ENCODE measurements at places on chromosomes 12 and 14.

- DNase-seq = no peak
Measured at GRCh38 chr14:49774106-49774505, 6.2 kb downstream of the KLHDC2 start.

DNA sequence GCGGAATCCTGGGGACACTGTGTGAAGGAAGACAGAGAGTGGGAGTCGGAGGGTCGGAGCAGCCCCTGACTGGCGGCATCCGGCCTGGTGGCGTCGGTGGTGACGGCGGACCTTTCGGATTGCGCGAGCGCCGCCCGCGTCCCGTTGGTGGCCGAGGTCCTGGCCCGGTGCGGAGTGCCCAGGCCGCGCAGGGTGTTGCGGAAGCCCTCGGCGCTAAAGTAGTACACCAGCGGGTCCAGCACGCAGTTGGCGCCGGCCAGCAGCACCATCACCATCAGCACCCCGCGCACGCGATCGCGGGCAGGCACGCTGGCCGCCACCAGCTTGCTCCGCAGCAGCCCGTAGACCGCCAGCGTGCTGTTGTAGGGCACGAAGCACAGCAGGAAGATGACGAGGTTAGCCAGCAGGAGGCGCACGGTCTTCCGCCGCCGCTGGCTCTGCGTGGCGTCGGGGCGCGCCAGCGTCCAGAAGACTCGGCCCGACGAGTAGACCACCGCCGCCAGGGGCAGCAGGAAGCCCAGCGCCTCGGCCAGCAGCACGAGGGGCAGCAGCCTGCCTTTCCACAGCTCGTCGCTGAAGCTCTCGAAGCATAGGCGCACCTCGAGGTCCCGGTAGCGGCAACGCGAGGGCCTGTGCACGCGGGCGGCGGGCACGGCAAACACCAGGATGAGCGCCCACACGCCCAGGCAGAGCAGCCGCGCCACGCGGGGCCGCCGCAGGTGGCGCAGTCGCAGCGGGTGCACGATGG, 13.1 kb upstream of the CHD4 start:
- peak; percentile 69 for DNase-seq

DNA sequence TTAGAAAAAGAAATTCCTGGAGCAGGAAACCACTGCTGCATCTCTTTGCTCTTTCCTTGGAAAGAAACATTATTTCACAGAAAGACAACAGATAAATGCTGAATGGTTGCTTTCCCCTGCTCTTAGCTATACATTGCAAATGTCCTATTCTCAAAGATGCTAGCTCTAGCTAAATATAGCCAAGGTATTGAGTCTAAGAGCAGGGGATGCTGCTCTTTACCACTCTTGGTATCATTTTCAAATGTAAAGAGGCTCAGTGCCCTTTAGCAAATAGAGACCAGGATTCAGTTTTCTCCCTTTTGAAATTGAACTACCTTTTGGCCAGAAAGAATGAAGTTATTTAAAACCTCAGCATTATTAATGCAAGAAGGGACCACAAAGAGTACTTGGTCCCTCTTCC, 104.0 kb upstream of the FUT8 start:
- DNase-seq = no peak

GRCh38 chr14:83251402-83251801, 1717.7 kb upstream of the SEL1L start:
- no peak for DNase-seq

DNA sequence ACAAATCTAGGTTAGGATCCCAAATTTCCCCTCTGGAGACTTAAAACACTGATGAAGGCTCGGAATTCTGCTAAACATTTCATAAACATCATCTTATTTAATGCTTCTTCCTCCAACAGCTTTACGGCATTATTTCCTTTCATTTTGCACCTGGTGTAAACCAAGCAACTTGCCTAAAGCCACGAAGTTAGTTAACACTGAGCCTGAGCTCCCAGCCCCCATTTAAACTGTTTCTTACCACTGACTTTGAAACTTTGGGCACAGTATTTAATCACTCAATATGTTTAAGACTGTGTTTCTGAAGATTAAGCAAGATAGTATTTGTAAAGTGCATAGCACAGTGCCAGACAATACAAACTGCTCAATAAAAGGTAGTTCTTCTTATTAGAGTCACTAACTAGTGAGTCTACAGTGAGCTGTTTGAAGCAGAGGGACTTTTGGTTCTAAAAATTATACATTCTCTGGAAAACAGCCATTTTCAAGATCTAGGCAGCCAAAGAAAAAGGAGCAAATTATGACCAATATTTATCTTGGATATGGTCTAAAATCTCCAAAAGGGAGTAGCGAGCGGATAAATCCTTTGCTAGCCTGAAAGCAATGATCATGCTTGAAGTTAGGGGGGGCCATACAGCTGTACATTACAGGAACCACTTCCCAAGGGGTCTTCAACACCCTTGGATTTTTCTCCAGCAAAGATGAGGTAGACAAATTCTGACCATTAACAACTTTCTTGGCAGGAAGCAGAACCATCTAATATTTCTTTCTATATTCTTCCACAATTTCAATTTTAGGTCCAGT, 4.0 kb downstream of the EGLN3 start:
- DNase-seq = no peak

GRCh38 chr12:52980096-52980649, 26.1 kb upstream of the EIF4B start:
- no peak for DNase-seq

- peak; percentile 68 for DNase-seq
Measured at GRCh38 chr12:3117144-3117581, 40.0 kb downstream of the TSPAN9 start.

DNA sequence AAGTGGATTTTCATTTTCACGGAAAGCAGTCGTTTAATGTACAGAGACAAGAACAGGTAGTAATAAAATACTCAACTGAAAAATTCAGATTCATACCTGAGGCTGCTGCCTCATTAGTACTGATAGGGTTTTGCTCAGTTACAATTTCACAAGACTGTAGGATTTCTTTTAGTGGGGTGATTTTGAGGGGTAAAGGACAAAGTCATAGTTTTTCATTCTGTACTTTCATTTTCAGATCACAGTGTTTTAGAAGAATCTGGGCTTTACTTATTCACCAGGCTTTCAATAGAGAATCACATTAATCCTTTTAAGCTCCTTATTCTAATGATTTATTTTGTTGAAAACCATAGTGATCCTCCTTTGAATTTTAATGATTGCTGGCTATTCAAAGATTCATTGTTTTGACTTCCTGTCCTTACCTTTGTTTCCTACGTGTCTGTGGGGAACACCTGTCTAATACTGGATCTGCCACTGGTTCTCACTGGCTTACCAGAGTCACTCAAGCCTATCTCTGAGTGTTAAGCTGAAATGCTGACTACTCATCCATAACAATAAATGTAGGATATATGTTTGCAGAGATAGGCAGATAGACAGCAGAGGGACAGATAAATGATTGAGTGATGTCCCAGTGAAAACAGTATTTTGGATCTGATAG, 243.8 kb upstream of the NPAS3 start:
- no peak for DNase-seq

- DNase-seq = no peak
Measured at GRCh38 chr12:123024819-123025391, 44.4 kb downstream of the ARL6IP4 start.

DNA sequence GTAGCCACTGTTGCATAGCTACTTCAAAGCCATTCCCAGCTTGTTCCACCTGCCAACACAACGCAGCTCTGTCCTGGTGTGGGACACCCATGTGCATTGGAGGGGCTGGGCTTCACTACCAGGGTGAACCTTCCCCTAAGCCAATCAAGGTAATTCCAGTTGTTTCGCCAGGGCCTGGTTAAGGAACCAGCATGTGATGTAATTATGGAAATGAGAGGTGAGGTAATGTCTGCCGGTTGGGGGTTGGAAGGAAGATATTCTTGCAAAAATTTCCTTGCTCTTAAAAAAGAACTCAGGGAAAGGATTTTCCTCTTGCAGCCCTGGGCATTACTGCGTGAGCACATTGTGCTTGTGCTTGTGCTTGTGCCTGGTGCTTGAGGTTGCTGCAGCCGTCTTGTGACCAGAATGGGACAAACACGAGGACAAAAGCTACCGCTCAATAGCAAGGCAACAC, 14.9 kb downstream of the TUBA1C start:
- DNase-seq = no peak

- DNase-seq = no peak
Measured at GRCh38 chr14:102568115-102568614, 24.3 kb upstream of the RCOR1 start.

DNA sequence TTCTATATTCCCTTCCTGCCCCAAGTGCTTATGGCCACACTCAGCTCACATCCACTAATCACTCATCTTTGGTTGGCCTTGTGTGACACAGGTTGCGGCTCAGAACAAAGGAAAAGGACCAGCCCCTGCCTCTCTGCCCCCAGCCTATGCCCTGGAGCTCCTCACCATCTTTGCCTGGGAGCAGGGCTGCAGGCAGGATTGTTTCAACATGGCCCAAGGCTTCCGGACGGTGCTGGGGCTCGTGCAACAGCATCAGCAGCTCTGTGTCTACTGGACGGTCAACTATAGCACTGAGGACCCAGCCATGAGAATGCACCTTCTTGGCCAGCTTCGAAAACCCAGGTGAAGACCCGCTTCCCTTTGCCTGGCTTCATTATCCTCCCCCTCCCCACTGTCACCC, 15.8 kb upstream of the OAS2 start:
- DNase-seq = no peak

DNA sequence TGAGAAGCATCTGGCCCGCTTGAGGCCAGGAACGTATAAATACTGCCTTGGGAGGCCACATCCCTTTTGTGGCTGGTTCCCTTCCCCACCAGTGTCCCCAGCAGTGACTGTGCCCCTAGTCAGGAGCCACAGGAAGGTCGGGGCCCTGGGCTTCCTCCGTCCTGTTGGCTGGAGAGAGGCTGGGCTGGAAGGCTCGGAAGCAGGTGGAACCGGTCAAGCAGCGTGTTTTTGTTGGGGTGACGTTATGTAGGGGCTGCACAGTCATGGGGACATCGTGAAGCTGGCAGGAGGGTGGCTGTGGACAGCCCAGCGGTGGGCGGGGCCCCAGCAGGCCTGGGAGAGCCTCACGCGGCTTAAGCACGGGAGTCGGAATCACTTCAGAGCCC, 10.1 kb downstream of the XRCC3 start:
- DNase-seq = peak; percentile 84

DNA sequence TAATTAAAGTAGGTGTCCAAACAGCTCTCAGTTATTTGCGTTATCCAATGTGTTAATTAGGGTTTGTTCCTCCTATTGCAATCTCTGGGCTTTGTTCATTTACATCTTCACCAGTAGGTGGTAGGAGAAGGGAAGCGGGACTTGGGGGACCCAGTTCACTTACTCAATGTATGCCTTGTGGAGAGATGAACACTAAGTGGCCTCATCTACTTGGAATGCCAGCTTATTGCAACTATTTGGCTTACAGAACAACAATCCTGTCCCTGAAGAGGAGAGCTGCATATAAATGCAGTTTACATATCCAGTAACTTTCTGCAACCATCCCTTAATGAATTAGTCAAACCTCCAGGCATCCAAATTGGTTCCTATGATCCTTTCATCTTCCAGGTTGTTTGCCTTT, 417.1 kb upstream of the CCDC196 start:
- no peak for DNase-seq

- DNase-seq = peak; percentile 44
Measured at GRCh38 chr12:49777800-49778748, 36.7 kb downstream of the TMBIM6 start.

DNA sequence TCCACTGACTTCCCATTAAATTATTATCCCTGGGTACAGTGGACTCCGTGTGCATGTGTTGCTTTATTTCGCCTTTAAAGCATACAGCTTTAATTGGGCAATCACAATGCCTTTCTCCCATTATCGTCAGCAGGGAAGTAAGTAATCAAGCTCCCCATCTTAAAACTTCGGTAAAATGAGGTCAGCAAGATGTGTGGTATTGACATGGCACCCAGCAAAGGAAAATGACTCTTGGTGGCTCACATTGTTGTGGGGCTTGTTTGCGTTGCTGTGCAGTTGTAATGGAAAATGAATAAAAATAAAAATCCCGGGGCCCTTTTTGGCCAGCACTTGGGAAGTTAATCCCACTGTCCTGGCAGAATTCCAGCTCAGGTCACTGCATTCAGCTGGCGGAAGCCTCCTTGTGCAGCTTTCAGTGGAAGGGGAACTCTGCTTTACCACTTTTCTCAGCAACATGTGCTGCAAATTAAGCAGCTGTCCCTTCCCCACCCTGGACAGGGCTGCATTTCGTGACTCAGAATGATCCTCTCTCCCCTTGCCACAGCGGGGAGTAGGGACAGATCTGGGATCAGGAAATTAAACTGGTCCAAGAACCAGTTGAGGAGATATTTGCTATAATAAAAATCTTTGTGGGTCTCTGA, 13.9 kb upstream of the ATP2A2 start:
- DNase-seq = peak; percentile 64

- no peak for DNase-seq
Measured at GRCh38 chr12:1741154-1741949, 50.5 kb downstream of the ADIPOR2 start.

DNA sequence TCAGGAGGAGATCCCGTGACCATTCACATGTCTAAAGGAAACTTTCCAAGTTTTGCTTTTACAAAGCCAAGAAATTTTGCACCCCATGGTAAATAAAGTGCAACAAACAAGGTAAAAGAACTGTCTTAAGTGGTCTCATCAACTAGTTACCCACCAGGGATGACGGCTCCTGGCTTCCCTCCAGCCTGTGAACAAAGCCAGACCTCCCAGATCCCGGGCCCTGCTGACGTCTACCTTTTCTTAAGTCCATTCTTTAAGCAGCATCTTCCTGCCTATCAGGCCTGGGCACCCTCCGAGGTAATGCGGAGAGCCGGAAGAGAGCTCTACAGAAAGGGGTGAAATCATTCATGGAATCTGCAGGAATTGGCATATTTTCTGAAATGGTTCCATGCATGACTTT, 58.0 kb upstream of the DAAM1 start:
- no peak for DNase-seq

GRCh38 chr12:32264961-32265360, 134.4 kb upstream of the FGD4 start:
- no peak for DNase-seq

GRCh38 chr12:49094160-49094974, at the start of gene DHH:
Gene DHH, minus strand, starts transcription at chr12:49094801. Its CDS starts 289 bp downstream, at chr12:49094512.
- DNase-seq = peak; percentile 67

DNA sequence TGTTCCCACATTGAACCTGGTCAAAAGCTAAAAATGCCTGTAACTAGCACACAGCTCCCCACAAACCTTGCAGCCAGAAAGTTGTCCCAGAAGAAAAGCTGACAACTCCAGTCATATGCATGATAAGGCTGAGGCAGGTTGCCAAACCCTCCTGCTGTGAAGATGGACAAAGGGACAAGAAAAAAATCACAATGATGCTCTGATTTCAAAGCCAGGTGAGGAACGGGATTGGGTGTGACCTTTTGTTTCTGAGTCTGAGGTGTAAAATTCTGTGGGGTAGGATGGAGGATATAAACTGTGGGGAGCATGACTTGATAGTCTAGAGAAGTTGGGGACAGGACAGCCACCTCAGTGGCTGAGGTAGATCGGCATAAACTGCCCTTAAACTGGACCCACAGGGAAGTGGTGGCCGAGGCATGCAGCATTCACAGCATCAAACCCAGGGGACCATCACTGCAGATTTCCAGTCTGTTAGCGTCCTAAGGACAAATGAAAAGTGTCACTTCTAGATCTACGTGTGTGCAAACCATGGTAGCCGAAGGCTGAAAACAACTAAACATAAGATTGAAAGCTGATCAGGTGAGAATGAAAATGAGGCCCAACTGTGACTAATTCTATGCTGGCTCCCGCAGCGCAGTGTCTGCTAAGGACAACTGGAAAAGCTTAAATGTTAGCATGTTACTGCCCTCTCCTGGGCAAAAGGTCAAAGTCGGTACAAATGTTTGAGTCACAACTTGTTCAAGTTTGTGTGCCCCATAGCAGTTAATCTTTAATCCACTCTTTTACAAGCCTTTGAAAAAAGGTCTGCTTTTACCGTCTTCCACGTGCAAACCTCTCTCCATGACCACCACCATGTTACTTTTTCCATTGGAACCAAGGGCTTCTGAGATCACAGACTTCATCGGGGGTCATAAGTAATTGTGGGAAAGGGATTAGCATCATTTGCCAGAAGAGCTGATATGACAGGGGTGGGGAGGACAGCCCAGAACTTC, 39.8 kb downstream of the GRIN2B start:
- DNase-seq = peak; percentile 33

Measured in left cardiac atrium (tissue), 4 donors.